IMR-90 (cell line): ENCODE measurements at places on chromosomes 6 and 20. TPM values are rescaled to one million over a fixed set of nuclear protein-coding genes. Genes with fewer than 3 reads are reported as not detected.

DNA sequence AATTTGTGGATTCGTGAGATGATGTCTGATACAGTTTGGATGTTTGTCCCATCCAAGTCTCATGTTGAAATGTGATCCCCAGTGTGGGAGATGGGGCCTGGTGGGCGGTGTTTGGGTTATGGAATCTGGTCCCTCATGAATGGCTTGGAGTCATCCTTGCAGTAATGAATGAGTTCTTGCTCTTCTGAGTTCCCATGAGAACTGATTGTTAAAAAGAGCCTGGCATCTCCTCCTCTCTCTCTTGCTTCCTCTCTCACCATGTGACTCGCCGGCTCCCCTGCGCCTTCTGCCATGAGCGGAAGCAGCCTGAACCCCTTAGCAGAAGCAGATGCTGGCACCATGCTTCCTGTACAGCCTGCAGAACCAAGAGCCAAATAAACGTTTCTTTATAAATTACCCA, 30.5 kb upstream of the RPP40 start:
- H3K27ac ChIP-seq, result no peak overlapping the region
- no peaks in the 10 kb centered on the region for H3K36me3 ChIP-seq
- no peak for DNase-seq
- no peak overlapping the region for H3K4me3 ChIP-seq

DNA sequence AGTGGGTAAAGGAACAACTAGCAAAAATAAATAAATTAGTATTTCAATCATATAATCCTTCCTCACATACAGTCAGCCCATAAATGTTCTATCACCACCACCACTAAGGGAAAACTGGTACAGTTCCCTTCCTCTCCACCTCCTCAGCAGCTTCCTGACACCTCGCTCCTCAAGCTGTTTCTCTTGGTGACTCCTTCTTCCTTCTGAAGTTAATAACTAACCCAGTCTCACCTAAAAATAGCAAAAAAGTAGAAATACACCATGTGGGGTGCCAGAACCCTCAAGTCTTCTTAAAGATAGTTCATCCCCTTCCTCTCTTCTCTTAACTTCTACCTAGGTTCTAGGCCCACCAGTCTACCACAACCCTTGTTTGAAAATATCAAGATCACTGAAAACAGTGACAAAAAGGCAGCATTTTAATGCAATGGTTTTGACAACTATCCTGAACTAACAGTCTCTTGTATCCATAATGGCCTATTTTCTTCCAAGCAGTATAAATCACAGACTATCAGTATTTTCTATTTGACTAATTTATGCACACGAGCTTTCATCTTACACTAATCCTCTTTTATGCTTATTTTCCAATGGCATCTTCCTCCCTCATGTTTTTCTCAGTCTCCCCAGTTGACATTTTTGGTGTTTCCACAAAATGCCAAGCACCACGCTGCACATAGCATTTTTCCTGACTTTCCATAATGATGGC, 85.5 kb downstream of the KHDC1L start:
- no peaks in the 10 kb centered on the region for H3K4me1 ChIP-seq
- H3K27ac ChIP-seq, result no peak overlapping the region
- H3K4me3 ChIP-seq, result no peak overlapping the region
- no peaks in the 10 kb centered on the region for H3K36me3 ChIP-seq
- no peaks in the 10 kb centered on the region for H3K27me3 ChIP-seq
- no peak for DNase-seq

DNA sequence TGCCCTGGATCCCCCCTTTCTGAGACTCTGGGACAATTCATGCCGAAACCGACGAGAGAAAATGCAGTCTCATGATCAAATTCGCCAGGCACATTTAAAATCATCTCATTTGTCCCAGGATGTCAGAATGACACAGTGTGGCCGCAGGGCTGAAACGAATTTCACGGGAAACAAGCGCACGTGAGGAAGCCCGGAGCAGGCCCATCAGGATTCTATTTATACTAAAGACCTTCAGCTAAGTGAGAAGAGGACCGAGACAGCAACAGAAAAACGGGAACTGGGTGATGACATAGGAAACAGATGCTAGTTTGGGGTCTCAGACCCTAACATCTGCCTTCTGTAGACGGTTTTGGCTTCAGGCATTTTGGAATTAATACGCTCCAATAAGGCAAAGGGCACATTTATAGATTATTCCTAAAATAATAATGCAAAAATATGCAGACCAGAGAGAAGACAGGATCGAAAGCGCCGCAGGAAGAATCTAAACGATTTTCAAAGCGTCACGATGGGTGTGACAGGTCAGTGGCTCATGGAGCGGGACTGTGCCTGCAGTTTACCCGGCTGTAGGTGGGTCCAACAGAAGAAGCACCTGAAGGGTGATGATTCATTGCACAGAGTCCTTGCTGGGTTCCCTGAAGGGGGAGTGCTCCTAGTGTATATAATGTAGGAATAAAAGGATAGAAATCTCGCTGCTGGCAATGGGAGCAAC, 80.8 kb upstream of the MPC1 start:
- no peak overlapping the region for H3K4me3 ChIP-seq
- no peak overlapping the region for H3K27ac ChIP-seq
- DNase-seq, result no peak
- H3K27me3 ChIP-seq, result no peaks in the 10 kb centered on the region
- peaks cover 2% of the 10 kb centered on the region; the same call in 1 of the 2 replicates for H3K4me1 ChIP-seq

Gene C20orf202
- polyA plus RNA-seq, result not detected in 2 replicates

Gene GJA10
- not detected in 2 replicates for polyA plus RNA-seq

Gene MTG2
- polyA plus RNA-seq, result 23.9 and 25.2 TPM in 2 replicates

Gene UNC93A
- not detected in 2 replicates for polyA plus RNA-seq

- no peak overlapping the region for H3K4me3 ChIP-seq
- H3K27ac ChIP-seq, result no peak overlapping the region
- no peaks in the 10 kb centered on the region for H3K27me3 ChIP-seq
- peaks cover 10% of the 10 kb centered on the region for H3K4me1 ChIP-seq
- H3K36me3 ChIP-seq, result peaks cover 53% of the 10 kb centered on the region
These were observed 29.6 kb downstream of the GSS start for GRCh38 chr20:34925981-34926380.

DNA sequence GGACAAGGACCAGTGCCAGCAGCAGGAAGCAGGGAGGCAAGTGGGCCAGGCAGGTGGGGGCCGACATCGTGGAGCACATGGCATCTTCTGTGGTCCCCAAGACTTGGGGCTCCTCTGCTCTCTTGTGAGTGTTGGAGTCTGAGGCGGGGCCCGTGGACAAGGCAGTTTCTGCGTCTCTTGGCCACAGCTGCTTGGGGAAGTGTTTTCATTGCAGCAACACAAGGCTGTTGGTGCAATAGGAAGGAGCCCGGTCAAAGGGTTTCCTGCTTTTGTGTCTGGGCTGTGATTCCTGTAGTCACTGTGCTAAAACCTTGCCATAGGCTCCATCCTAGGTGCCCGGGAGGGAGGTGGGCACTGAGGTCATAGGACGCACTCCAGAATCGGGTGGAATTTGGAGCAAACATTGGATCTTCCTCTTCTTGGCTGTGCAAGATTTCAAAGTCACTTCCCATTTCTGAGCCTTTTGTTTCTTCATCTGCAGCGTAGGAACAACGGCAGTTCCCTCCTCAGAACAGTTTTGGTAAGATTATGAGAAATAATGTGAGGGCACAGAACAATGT, at the start of gene SIRPB2:
TSS of gene SIRPB2 (minus strand) at position 140 of the 560 bp plus-strand sequence. CDS start at position 79, 61 bp downstream.
- H3K27ac ChIP-seq, result no peak within 1 kb of the TSS
- peaks cover 28% of the 10 kb centered on the region for H3K27me3 ChIP-seq
- no peak within 1 kb of the TSS for H3K4me3 ChIP-seq
- no peaks in the 10 kb centered on the region for H3K4me1 ChIP-seq
- no peaks in the 10 kb centered on the region for H3K36me3 ChIP-seq

DNA sequence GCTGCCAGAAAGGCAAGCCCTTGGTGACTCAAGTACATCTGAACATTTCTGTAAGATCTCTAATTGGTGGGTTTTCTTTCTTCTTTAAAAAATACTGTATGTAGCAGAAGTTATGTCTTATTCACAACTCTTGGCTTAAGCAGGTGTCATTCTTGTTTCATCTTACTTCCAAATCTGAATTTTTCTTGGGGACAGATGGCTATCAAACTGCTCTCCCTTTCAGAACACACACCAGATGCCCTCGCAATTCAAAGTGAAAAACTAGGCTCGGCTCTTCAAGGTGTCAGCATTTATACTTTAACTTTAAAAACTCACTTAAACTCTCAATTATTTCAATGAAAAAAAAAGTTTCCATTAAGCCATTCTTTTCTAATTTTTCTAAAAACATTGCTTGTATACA, 49.7 kb downstream of the PAK5 start:
- H3K27ac ChIP-seq, result no peak overlapping the region
- H3K4me1 ChIP-seq, result no peaks in the 10 kb centered on the region
- H3K27me3 ChIP-seq, result no peaks in the 10 kb centered on the region
- no peak overlapping the region for H3K4me3 ChIP-seq
- no peak for DNase-seq

Gene TNFAIP3
- 12.6 and 14.2 TPM in 2 replicates for polyA plus RNA-seq

DNA sequence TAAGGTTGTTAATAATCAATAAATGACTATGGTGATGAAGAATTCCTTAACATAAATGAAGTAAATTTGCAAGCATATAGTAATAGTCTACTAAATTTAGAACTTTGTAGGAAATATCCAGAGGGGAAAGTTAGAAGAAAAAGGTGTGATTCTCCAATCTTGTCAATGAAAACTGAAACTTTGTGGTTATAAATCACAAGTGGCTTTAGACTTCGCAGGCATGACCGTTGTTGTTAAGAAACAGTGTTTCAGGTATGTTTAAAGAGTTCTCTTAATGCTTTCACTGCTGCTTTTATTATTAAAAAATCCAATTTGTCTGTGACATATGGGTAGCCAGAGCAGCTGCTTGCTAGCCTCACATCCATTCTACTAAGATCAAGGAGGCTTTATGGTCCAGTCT, 475.6 kb upstream of the ADGRB3 start:
- H3K36me3 ChIP-seq, result no peaks in the 10 kb centered on the region
- no peak overlapping the region for H3K27ac ChIP-seq
- no peaks in the 10 kb centered on the region for H3K27me3 ChIP-seq
- H3K4me3 ChIP-seq, result no peak overlapping the region

- peak overlapping the region; percentile 75; the same call in 1 of the 2 replicates for H3K4me3 ChIP-seq
- H3K4me1 ChIP-seq, result peaks cover 7% of the 10 kb centered on the region; the same call in 1 of the 2 replicates
- H3K27me3 ChIP-seq, result no peaks in the 10 kb centered on the region
- no peaks in the 10 kb centered on the region for H3K36me3 ChIP-seq
- DNase-seq, result peak; percentile 73
These were observed 53.5 kb upstream of the BTN3A2 start for GRCh38 chr6:26311385-26312095.

- DNase-seq, result no peak
- H3K36me3 ChIP-seq, result no peaks in the 10 kb centered on the region
- H3K27ac ChIP-seq, result no peak overlapping the region
- no peaks in the 10 kb centered on the region for H3K4me1 ChIP-seq
These were observed 72.5 kb downstream of the CD40 start for GRCh38 chr20:46190478-46191167.

GRCh38 chr6:156839591-156840001, 62.4 kb downstream of the ARID1B start:
- H3K4me1 ChIP-seq, result peaks cover 11% of the 10 kb centered on the region
- no peak overlapping the region for H3K27ac ChIP-seq
- H3K36me3 ChIP-seq, result peaks cover 6% of the 10 kb centered on the region

GRCh38 chr20:58993332-58994248, 12.5 kb downstream of the NELFCD start:
- peaks cover 6% of the 10 kb centered on the region; the same call in 1 of the 2 replicates for H3K4me1 ChIP-seq
- H3K4me3 ChIP-seq, result no peak overlapping the region
- no peak overlapping the region for H3K27ac ChIP-seq
- DNase-seq, result no peak
- H3K27me3 ChIP-seq, result no peaks in the 10 kb centered on the region

- no peak overlapping the region for H3K4me3 ChIP-seq
- no peak overlapping the region for H3K27ac ChIP-seq
- no peaks in the 10 kb centered on the region; the same call in 1 of the 2 replicates for H3K27me3 ChIP-seq
- no peak for DNase-seq
- H3K36me3 ChIP-seq, result no peaks in the 10 kb centered on the region
These were observed 86.0 kb downstream of the ALDH8A1 start for GRCh38 chr6:134863763-134864510.

GRCh38 chr20:17863577-17864292, 104.9 kb downstream of the SNX5 start:
- peaks cover 2% of the 10 kb centered on the region; the same call in 1 of the 2 replicates for H3K4me1 ChIP-seq
- H3K4me3 ChIP-seq, result no peak overlapping the region
- DNase-seq, result peak; percentile 52
- H3K36me3 ChIP-seq, result no peaks in the 10 kb centered on the region

DNA sequence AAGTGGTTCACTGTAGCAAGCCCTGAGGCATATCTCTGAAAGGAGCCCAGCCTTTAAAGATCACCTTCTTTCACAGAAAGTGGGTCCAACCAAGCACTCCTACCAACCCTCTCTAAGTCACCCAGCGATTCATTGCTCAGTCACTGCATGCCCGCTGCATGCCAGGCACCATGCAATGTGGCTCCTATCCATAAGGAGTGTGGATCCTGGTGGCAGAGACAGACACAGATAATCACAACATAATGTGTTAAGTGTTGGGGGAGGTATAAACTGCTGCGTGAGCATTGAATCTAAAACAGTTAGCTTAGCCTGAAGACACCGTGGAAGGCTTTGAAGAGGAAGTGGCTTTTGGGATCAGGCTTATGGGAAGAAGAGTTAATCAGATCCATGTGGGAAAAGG, 659.5 kb downstream of the PTPRT start:
- no peak for DNase-seq
- no peak overlapping the region for H3K27ac ChIP-seq
- H3K27me3 ChIP-seq, result no peaks in the 10 kb centered on the region
- no peaks in the 10 kb centered on the region for H3K4me1 ChIP-seq
- no peaks in the 10 kb centered on the region for H3K36me3 ChIP-seq

DNA sequence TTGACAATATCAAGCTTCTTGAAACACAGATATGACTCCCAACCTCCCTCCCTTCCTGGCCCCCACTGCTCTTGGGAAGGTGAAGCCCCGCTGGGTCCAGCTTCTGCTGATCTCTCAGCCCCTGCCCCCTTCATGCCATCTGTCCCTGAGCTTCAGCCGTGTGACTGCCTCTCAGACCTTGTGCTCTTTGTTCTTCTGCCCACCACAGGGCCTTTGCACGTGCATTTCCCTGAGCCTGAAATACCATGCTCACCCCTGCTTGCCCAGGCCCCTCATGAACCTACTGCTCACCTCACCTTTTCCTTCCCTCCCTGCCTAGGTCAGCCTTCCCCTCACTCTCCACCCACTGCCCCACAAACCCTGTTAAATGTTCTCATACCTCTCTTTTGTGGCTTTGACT, 241.7 kb upstream of the PMEPA1 start:
- H3K27ac ChIP-seq, result no peak overlapping the region
- no peaks in the 10 kb centered on the region for H3K4me1 ChIP-seq
- H3K4me3 ChIP-seq, result no peak overlapping the region
- no peaks in the 10 kb centered on the region for H3K36me3 ChIP-seq
- no peaks in the 10 kb centered on the region for H3K27me3 ChIP-seq

Gene PHF20
- 22.5 and 23.6 TPM in 2 replicates for polyA plus RNA-seq

- no peak overlapping the region for H3K27ac ChIP-seq
- no peaks in the 10 kb centered on the region for H3K27me3 ChIP-seq
- H3K4me3 ChIP-seq, result no peak overlapping the region
- no peak for DNase-seq
- H3K36me3 ChIP-seq, result no peaks in the 10 kb centered on the region
- H3K4me1 ChIP-seq, result no peaks in the 10 kb centered on the region
These were observed 15.2 kb upstream of the C6orf62 start for GRCh38 chr6:24734166-24734565.
